ENCODE measurements at places on chromosomes 7 and 10. TPM values are rescaled to one million over a fixed set of nuclear protein-coding genes. Genes with fewer than 3 reads are reported as not detected.

Gene GPNMB
- 507 TPM for total RNA-seq

Gene CCDC6
- 13.2 TPM for total RNA-seq

Gene ASZ1
- total RNA-seq, result not detected

Gene C7orf57
- not detected for total RNA-seq

Gene MALSU1
- total RNA-seq, result 52.3 TPM

Gene GIMAP4
- total RNA-seq, result not detected

Gene CYP2C19
- not detected for total RNA-seq

Gene CDK1
- 0.12 TPM for total RNA-seq

Gene PHTF2
- 5.9 TPM for total RNA-seq

Gene CCL26
- 1.4 TPM for total RNA-seq

Gene PCLO
- total RNA-seq, result not detected

Gene NEUROD6
- not detected for total RNA-seq

Gene PHYHIPL
- total RNA-seq, result not detected

Gene ACTL6B
- total RNA-seq, result not detected

Gene ANKIB1
- total RNA-seq, result 52.1 TPM

Gene GIMAP7
- total RNA-seq, result 0.12 TPM

Gene AKR1C2
- total RNA-seq, result 13.3 TPM

Gene ADAMTS14
- total RNA-seq, result 1.5 TPM

Gene OPALIN
- not detected for total RNA-seq

Gene RPP38
- total RNA-seq, result 8.2 TPM

Gene SPDYE2B
- 0.12 TPM for total RNA-seq

Gene TMEM229A
- total RNA-seq, result 0.23 TPM

Gene FEZF1
- total RNA-seq, result not detected

Gene MMRN2
- total RNA-seq, result 17.8 TPM

Gene TWIST1
- 31.1 TPM for total RNA-seq
